NCI-H82 (cell line): ENCODE measurements at places on chromosomes 1 and 21.

- DNase-seq: no peak
Observed at GRCh38 chr1:26730695-26731094, 34.9 kb downstream of the ARID1A start.

GRCh38 chr21:24183077-24183476 lies 1424.2 kb downstream of the MRPL39 start:
- no peak for DNase-seq

DNA sequence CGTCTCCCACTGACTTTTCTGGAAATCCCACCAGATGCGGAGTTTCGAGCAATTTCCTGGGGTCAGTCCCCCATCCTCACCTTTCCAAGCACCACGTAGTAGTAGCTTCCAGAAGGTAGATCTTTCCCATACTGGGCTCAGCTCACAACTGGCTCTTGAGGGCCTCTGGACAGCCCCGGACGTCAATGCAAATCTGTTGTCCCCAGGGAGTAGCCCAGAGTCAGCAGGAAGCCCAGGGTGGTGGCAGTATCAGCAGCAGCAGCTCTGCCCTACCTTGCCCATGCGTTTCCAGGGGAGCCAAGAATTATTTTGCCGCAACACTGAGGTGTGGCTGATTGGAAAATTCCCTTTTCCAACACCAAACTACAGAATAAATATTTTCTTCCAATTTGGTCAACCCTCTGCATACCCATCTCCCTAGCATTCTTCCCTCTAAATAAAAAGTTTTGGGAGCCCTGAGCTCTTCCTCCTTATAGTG lies 70.3 kb downstream of the CD46 start:
- DNase-seq: no peak

GRCh38 chr1:1847061-1847850 lies 43.6 kb downstream of the GNB1 start:
- DNase-seq: peak; percentile 78

GRCh38 chr1:169601096-169601881 lies 15.0 kb upstream of the F5 start:
- peak; percentile 52 for DNase-seq

GRCh38 chr1:70836456-70836855 lies 211.2 kb downstream of the PTGER3 start:
- no peak for DNase-seq

- peak; percentile 77 for DNase-seq
Observed at GRCh38 chr1:108878160-108878469, 1.3 kb downstream of the GPSM2 start.

DNA sequence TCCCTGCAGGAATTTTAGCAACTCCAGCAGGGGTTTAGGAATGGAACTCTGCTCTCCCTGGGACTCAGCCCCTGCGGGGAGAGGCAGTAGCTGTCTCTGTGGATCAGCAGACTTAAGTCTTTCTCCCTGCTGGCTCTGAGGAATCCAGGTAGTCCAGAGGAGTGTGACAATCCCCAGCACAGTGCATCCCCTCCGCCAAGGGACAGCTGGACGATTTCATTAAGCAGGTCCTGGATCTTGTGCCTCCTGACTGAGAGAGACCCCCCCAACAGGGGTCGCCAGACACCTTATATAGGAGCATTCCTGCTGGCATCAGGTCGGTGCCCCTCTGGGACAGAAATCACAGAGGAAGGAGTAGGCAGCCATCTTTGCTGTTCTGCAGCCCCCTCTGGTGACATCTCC lies 30.6 kb downstream of the AKT3 start:
- peak; percentile 37 for DNase-seq

GRCh38 chr1:170296211-170296610 lies 150.5 kb downstream of the NTMT2 start:
- DNase-seq: no peak

GRCh38 chr1:10833630-10834557 lies 37.4 kb upstream of the CASZ1 start:
- DNase-seq: no peak

- no peak for DNase-seq
Observed at GRCh38 chr1:214569357-214570004, 18.1 kb upstream of the PTPN14 start.

DNA sequence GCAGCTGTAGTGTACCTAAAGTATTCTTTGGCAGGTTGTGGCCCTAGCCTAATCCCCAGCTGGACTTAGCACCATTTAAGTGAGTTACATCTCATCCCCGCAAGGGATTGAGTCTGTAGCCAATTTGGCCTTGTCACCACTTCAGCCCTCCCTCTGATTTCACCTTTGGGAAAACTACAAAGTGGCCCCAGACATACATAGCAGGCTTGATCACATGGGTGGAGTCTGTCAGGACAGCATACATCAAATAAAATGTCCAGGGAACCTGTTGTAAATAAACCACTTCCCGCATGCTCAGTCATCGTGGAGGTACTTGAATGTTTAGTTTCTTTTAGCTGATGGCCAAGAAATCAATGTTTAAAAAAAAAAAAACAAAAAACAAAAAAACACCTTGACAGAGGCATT lies 142.5 kb downstream of the DHRS3 start:
- DNase-seq: peak; percentile 47

- DNase-seq: no peak
Observed at GRCh38 chr1:154703170-154703569, 95.2 kb upstream of the ADAR start.

DNA sequence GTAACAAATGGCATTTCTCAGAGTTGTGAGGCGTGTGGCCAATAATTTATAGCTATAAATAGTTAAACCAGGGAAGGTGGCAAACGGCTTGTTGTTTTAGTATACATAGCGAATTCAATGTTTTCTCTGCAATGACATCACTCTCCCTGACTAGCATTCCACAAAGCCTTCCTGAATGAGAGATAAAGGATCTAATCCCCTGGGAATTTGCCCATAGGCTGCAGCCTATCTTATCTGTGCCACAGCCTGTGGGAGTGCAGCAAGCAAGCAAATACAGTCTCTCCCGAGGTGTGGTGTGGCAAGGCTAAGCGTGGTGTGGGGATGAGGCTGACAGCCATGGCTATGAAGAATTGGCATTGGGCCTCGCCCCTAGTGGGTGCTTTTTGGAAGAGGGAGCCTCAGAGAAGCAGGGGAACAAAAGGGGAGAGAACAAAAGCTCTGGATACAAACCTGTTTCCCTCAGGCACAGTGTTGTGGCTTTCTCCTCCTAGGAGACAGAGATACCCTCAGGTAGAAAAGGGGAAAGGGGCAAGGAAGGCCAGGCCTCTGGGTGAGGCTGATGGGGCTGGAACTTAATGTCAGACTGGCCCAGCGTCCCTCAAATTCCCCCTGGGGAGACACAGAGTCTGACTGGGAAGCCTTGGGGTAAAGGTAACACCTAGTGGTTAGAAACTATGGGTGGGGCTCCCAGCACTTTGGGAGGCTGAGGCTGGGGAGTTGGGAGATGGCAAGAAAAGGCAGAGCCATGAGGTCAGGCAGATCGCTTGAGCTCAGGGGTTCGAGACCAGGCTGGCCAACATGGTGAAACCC lies 8.9 kb downstream of the TAGLN2 start:
- peak; percentile 88 for DNase-seq

- no peak for DNase-seq
Observed at GRCh38 chr21:44736291-44737004, 25.1 kb upstream of the TSPEAR start.

DNA sequence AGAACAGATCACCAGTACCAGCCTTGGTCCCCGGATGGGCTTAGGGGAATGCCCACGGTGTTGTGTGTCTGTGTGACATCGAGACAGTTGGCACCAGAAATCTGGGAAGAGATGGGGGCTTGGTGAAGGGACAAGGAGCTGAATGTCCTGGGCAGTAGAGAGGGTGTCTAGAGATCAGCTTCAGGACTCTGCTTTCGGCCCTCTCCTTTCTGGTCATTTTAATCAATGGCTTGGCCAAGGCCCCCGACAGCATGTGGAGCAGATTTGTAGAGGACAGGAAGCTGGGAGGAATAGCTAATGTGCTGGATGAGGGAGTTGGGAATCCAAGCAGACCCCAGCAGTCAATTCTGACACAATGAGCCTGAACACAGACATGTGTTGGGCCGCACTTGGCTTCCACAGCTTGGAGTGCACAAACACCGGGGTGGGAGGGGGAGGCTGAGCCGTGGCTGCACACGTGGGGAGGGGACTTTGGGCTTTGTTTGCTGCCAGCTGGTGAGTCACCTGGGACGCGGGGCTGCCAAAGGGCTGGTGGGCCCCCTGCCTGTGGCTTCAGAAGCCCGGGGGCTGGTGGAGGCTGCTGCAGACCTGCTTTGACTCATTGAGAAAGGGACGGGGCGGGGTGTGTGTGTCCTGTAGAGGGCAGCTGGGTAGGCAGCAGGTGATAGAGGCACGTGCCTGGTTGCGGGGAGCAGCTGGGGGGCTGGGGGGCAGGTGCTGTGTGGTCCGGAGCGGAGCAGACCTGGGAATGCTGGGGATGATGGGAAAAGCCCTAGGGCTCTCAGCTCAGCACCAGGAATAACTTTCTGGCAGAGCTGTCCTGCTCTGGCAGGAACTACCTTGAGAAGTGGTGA lies 20.9 kb downstream of the SLC1A7 start:
- DNase-seq: peak; percentile 95

- no peak for DNase-seq
Observed at GRCh38 chr21:33211305-33211704, 18.4 kb upstream of the IFNAR2 start.

GRCh38 chr1:168285521-168285790 lies 4.8 kb downstream of the TBX19 start:
- DNase-seq: peak; percentile 19

GRCh38 chr21:35100349-35100811 lies 51.3 kb upstream of the RUNX1 start:
- DNase-seq: peak; percentile 35

DNA sequence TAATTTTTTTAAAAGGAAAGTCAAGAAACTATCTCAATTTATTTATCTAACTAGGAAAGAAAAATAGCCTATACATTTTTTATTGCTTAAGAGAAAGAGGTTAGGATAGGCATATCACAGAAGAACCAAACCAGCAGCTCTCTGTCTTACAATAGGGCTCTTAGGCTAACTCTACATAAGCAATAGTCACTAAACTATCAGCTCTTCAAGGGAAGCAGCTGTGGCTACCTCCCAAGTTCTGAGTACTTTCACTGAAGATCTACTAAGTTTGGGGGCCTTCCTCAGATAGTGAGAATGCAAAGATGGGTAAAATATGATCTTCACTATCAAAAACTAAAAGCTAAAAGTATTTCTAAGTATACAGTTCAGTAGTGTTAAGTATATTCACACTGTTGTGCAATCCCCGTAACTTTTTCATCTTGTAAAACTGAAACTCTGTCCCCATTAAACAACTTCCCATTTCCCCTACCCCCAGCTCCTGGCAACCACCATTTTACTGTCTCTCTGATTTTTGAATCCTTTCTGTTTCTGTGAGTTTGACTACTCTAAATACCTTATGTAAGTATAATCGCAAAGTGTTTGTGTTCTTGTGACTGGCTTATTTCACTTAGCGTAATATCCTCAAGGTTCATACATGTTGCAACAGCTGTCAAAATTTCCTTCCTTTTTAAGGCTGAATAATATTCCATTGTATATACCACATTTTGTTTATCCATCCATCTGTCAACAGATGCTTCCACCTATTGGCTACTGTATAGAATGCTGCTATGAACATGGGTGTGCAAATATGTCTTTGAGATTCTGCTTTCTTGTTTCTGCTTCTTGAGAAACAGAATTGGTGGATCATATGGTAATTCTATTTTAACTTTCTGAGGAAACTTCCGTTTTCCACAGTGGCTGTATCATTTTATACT lies 73.3 kb downstream of the ACBD6 start:
- no peak for DNase-seq

- no peak for DNase-seq
Observed at GRCh38 chr1:183477986-183478781, 5.9 kb downstream of the SMG7 start.

DNA sequence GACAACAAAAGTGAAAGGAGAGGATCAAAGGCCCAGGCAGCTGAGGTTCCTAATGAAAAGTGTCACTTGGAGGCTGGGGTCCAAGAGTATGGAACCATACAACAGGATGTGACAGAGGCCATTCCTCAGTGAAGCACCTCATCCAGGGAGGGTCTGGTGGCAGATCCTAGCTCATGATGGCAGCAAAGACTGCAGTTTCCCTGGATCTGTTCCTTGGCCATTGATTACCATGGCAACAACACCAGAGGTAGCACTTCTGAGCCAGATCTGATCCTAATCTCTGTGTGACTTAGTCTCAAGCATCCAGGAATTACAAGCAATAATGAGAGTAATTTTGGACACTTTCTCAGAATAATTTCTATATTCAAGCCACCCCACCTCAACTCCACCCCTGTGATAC lies 12.9 kb downstream of the FAM177B start:
- no peak for DNase-seq

DNA sequence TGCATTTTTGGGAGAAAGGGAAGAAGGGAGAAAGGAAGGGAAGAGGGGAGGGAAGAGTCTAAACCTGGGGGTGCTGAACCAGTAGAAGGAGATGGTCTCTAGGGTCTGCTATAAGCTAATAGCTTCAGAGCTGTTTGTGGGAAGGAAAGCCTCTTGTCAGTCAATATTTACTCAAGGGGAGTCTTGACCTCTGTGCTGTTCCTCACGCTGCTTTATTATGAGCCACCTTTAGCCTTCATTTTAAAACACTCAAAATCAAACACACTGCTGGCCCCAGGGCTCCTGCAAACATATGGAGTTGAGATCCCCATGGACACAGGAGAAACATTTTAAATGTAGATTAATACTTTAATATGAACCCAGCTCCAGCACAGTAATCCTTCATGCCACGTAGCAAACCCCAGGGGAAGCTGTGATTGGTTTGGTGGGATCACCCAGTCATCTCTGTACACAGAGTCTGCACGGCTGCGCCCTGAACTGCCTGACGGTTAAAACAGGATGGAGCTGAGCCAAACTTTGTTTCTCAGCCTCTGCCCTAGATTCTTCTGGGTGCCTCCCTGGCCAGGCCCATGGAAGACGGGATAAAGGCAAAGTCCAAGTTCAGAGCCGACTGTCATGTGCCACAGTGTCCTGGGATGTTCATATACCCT lies 40.2 kb upstream of the VWA5B1 start:
- DNase-seq: peak; percentile 67

- peak; percentile 60 for DNase-seq
Observed at GRCh38 chr21:33023574-33024200, 2.0 kb upstream of the OLIG2 start.

DNA sequence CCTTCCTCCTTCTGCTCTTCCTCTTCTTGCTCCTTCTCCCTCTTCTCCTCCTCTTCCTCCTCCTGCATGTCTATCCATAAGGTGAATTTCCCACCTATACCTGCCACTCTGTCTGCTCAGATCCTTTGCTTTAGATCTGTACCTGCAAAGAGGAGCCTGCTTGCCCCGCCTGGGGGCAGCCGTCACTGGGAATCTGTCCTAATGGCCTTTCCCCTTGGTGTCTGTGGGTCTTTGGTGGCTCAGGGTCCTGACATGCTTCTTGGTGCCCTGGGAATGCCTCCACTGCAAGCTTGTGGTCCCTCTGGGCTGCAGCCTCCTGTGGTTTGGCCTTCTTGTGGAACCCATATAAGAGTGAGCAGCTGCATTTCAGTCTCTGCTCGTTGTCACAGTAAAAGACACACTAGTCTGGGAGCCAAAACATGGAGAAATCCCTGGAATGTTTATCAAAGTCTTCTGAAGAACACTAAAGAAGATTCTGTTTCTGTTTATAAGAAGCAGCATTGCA lies 79.5 kb upstream of the CSF3R start:
- DNase-seq: no peak
